Stimulated activated CD8-positive, alpha-beta memory T cell treated with anti-CD3 and anti-CD28 coated beads, Interleukin-12 subunit alpha, Interleukin-12 subunit beta, amount 100 ng/mL, for 4 hours (primary cell): ENCODE measurements at places on chromosomes 5 and 9.

- DNase-seq: no peak
Measured at GRCh38 chr9:129209580-129209979, 31.5 kb upstream of the IER5L start.

GRCh38 chr9:32456564-32456963, 69.4 kb downstream of the RIGI start:
- no peak for DNase-seq

GRCh38 chr5:158999339-158999738, 100.4 kb downstream of the EBF1 start:
- no peak for DNase-seq

GRCh38 chr5:82164977-82165713, 113.0 kb downstream of the RPS23 start:
- no peak for DNase-seq

DNA sequence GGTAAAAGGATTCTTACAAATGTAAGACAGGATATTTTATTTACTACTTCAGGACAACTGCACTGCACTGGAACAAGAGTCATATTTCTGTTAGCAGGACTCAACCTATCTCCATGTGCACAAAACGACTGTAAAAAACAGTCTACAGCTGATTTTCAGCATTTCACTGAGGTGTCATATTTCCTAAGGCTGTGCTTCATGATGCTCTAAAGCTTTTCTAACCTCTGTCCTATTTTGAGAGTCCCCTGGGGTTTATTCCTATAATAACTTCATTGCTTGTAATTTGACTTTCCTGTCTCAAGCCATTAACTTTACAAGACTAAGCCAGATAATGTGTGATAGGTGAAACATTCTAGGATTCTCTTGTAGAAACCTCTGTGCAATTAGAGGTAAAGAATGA, 472.3 kb downstream of the HINT1 start:
- no peak for DNase-seq

- no peak for DNase-seq
Measured at GRCh38 chr9:82757924-82758323, 305.0 kb downstream of the RASEF start.

- DNase-seq: no peak
Measured at GRCh38 chr5:39624890-39625289, 200.1 kb upstream of the DAB2 start.

DNA sequence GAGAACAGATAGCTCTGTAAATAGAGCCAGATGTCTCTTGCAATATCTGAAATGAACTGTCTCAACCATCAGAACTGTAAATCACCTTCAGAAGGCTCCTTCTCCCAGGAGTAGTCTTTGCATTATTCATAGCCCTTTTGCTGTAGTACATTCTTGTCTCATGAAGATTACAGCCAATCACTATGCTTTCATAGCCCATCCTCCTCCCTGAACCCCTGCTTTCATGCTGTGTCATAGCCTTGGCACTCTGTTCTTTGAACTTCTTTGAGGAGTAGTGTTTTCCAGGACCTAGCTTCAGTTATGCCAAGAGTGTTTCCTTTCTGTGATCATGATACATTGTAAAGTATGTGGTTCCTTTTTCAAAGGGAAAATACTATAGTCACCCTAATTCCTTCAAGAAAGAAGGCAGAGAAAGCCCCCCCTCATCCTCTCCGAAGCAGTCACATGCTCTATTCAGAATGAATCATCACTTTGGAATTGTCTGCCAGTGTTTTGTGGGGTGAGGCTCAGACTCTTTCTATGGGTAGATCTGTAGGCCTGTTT, 61.1 kb downstream of the GRIA1 start:
- DNase-seq: no peak

DNA sequence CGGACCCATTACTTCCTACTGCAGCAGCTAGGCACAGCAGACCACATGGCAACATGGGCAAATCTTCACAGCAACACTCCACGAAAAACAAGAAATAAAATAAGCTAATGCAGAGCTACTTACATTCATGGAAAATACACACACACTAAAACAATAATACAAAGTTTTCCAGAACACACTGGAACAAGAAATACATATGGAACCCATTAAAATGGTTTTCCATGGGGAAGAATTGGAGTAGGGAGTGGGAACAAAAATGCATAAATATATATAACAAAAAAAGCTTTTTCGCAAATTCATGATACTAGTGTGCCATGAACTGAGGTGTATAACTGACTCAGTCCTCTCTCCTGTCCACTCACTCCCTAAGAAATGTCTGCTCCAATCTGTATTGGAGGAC, 8.3 kb downstream of the ADAMTS12 start:
- no peak for DNase-seq

- no peak for DNase-seq
Measured at GRCh38 chr9:82091100-82091499, 102.5 kb downstream of the SPATA31D1 start.

DNA sequence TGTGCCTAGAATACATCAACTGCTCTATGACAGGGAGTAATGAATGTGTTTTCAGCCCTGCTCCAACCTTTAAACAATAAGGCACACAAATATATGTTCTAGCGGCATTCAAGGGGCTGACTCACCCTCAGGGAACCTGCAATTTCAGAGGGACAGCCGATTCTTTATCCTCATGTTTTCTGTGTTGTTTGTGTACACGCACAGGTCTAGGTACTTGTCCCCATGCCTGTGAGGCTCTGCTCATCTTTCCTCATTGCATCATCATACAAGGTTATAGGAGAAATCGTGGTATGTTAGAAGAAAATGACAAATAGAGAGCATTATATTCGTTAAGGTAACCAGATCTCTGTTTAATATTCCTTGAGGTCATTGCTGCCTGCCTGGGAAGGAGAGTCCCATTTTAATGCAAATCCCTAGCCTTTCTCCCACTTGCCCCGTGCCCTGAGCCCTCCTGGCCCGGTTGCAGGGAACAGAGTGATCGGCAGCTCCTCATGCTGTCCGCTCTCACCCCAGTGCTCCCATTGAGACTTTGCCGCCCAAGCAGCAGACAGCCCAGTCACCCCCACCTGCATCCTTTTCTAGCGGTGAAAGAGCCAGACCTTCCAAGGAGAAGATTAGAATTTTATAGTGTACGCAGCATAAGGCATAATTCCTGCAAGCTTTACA, 14.6 kb downstream of the MAP1B start:
- no peak for DNase-seq

GRCh38 chr5:43273552-43273951, 39.7 kb downstream of the HMGCS1 start:
- no peak for DNase-seq

DNA sequence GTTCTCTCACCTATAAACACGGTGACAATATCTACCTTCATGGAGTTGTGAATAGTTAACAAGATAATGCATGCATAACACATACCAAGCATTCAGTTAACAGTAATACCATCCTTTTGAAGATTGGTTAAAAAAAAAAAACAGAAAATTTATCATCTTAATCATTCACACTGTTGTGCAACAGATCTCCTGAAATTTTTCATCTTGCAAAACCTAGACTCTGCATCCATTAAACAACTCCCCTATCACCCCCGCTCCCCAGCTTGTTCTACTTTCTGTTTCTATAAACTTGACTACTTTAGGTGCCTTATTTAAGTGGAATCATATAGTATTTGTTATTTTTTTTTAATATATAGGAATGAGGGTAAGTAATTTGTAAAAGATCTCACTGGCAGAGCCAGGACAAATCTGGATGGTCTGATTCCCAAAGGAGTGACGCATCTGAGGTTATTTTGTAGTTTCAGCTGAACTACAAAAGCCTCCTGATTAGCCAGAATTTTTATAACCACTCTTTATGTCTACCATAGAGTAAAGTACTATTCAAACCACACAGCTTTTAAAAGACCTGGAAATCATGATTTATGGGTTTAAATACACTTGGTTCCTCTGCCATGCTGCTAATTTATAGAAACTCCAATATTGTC, 93.0 kb downstream of the FANCC start:
- no peak for DNase-seq

GRCh38 chr9:75134495-75134894, 46.2 kb downstream of the OSTF1 start:
- no peak for DNase-seq

DNA sequence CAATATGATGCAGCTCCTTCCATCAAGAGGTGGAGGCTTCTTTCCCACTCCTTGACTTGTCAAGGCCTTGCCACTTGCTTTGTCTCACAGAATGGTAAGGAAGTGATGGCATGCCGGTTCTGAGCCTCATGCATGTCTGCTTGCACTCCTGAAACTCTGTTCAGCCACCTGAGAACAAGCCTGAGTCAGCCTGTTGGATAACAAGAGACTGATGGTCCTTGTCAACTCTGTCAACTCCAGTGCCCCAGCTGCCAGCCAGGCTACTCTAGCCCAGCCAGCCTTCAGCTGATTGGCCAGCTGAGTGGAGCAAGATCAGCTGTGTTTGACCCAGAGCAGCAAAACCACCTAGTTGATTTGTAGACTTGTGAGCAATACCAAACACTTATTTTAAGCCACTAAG, 4.4 kb upstream of the TENT4A start:
- DNase-seq: no peak

DNA sequence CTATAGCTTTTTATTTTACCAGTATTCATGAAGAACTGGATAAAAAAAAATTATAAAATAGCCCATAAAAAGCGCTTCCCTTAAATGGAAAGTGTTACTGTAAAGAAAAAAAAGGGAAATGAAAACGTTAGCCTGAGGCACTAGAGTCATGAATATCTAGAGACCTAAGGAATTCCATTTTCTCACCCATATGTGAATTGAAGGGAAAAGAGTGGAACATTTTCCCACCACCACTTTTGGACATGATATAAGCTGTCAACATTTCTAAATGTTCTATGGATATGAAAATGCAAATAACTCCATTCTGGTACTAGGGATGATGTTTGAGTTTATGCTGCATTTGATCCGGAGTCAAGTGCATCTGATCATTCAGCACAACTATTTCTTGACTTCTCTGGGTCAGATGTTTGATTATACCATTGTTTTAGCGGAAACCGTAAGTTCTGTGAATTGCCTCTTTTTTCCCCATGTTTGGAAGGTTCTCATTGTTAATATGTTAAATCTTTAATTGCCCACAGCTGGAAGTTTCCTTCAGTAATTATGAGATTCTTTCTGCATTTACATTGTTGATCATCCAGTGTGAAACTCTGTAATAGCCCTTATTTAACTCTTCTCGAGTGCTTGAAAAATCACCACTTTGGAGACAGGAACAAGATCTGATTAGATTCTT, 467.4 kb upstream of the SEMA6A start:
- DNase-seq: no peak

- DNase-seq: no peak
Measured at GRCh38 chr9:93267091-93267541, 83.2 kb downstream of the WNK2 start.

DNA sequence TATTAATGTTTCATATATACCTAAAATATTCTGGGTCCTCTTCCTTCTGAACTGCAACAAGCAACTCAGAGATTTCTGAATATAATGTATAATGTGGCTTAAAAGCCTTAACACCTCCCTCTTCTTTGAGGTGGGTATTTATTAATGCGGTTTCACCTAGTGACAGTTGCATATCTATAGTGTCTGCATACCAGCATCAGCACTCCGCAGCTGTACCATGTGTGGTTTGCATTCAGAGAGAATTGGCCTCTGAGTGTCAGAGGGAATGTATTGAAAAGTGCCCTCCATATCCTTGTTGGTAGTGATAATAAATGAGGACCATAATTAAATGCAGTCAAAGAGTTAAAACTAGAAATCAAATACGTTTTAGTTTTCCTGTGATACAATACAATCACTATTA, 256.6 kb upstream of the ARRDC3 start:
- DNase-seq: no peak

- no peak for DNase-seq
Measured at GRCh38 chr9:114278881-114279570, 43.9 kb upstream of the ORM1 start.

DNA sequence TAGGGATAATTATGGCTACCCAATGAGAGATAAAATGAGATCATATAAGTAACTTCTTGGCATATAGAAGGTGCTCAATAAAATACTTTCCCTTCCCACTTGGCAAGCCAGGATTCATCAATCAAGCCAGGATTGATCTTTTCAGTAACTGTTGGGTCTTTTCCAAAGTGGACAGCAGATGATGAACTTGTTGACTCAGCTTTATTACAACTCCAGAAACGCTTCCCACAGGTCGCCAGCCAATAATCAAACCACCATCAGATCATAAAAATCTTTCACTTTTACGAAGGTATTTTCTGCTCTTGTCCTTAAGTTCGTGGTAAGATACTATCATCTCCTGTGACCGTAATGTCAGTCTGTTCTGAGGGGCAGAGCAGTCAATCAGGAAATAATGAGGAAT, 39.8 kb upstream of the WHRN start:
- no peak for DNase-seq

GRCh38 chr9:128637656-128638055, 19.0 kb downstream of the DYNC2I2 start:
- DNase-seq: no peak

GRCh38 chr5:66945389-66946349, 250.9 kb downstream of the CD180 start:
- no peak for DNase-seq

DNA sequence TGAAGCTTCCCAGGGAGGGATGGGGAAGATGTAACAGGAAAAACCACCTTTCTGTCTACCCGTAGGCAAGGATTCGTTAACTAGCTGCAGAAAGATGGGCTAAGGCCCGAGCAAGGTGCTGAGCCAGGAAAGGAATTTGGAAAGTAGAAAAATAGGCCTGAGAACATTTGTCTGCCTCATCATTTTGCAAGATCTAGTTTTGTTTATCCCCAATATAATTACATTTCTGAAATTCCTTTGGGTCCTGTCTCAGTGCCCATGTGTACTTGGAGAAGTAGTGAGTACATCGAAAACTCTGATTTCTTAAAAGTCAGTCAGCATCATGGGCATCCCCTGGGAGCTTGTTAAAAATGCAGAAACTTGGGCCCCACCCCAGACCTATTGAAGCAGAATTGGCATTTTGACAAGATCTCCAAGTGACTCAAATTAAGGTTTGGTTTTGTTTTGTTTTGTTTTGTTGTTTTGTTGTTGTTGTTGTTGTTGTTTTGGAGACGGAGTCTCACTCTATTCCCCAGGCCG, 52.1 kb upstream of the CEMIP2 start:
- DNase-seq: no peak

DNA sequence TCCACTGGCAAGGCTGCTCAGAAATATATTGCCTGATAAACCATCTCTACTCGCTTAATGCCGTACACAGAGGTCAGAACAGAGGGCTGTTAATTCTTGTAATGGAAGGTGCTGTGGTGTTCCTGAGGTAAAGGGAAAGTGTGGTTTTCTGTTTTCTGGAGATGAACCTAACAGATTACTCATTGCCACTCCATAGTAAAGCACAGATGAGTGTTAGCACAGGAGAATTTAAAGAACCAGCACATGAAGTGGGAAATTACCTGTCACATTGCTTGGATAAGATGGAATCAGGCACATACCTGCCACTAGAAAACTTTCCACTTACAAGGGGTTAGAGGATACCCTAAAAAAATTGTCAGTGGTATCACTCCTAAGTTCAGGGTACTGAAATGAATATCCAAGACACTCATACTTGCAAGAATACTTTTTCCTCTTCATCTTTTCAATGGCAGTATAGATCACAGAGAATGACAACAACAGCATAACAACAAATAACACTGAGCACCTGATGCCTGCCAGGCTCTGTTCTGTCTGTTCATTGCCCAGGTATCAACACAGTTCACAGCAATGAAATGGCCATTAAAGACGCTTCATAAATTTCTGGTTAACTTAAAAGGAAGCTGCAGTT, 152.9 kb upstream of the GNA14 start:
- no peak for DNase-seq
